ENCODE measurements at places on chromosomes 4 and X.

DNA sequence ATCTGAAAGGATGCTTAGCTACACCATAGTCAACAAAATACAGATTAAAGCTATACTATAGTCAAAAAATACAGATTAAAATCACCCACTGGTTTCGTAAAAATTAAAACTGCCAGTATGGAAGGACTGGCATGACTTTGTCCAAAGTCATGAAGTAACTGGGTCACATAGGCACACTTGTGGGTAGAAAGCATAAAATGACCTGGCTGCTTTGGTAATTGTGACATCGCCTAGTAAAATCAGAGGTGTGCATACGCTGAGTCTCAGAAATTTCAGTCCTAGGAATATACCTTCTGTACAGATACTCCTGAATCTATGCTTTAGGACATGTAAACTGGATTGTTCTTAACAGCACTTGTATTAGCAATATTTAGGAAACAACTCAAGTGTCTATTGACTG is 28.1 kb downstream of the CLNK start:
- no peak for DNase-seq

DNA sequence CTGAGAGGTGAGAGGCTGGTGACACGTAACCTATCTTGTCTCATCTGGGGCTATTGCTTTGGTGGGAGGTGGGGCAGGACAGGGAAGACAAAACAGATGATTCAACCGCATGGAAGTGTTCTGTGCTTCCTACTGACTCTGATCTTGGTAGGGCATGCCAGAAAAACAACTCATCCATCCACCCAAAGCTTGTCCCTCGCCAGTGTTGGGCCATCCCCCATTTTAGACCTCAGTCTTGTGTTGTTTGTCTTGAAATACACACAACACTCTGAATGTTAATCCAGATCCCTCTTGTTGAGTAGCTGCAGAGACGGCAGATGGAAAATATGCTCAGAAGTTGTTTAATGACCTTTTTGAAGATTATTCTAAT is 377 bp downstream of the CHRNA9 start:
- DNase-seq, result no peak

GRCh38 chr4:123994917-123995316 is 598.3 kb downstream of the SPRY1 start:
- DNase-seq, result no peak

GRCh38 chr4:139933541-139933940 is 220.4 kb downstream of the MAML3 start:
- DNase-seq, result no peak

DNA sequence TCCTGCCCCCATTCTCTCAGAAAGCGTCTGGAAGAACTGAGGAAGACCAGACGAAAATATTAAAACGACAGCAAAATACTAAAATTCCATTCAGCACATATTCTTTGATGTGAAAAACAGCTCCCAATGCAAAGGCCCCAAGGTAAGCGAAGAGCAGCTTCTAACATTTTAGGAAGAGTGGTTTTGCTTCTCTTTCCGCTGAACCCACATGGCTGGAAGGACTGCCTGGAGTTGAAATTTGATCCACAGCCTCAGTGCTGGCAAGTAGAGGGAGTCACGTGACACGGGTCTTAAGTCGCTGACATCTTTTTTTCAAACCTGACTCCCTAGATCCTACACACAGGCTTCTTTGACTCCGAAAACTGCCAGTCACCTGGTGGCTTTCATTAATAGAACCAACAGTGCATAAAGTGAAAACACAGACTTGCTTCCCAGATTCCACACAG is at the start of gene FAM13A:
Gene FAM13A (minus strand): TSS at position 233 of the 446 bp plus-strand sequence. CDS start 221 bp downstream, at position 12.
- DNase-seq, result peak; percentile 14

DNA sequence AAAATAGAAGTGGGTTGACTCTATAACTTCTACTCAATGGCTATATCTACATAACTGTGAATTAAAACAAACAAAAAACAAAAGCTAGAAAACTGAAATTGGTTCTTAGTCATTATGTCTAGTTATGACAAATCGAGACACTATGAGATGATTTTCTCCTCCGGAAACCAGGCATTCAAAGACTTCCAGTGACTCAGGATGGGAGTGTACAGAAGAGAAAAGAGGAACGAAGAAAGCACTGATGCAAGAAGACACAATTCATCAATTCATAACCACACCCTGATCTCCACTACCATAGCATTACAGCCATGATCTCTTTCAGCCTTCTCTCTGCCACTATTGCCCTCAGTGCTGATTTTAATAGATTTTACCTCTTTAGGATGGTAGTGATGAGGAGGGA is 253.6 kb downstream of the CBLL2 start:
- DNase-seq, result no peak

DNA sequence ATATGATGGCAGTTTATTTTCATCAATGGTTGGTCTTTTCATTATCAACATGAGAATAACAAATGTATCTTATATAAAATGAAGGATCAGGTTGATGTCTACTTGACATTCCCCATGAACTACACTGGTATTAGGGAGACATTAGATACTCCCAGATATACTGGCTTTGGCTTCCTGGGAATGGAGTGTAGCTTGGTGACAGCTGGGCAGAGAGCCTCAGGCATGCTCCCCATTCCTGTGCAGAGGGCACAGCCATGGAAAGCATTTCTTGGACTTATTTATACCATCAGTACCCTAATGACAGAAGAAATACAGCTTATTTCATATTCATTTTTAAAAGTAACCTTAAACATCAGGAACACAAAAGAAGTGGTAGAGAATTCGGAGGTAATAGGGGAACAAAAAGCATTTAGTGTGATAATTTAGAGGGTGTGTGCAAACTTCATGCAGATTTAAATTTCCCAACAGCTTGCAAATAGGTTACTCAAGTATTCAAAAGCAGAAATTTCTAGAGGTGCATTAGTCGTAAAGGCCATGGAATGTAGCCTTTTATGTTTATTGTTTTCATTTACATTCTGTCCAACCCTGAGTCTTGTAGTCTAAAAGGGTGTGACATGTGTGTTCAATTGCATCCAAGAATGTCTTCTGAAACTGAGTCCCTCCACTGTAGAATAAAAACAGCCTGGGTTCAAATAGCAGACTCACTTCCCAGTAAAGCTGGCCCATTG is 573.8 kb downstream of the KCNIP4 start:
- no peak for DNase-seq

GRCh38 chrX:17024886-17025285 is 78.4 kb downstream of the REPS2 start:
- DNase-seq, result no peak

- DNase-seq, result no peak
Observed at GRCh38 chr4:104818579-104818978, 323.9 kb upstream of the CXXC4 start.

DNA sequence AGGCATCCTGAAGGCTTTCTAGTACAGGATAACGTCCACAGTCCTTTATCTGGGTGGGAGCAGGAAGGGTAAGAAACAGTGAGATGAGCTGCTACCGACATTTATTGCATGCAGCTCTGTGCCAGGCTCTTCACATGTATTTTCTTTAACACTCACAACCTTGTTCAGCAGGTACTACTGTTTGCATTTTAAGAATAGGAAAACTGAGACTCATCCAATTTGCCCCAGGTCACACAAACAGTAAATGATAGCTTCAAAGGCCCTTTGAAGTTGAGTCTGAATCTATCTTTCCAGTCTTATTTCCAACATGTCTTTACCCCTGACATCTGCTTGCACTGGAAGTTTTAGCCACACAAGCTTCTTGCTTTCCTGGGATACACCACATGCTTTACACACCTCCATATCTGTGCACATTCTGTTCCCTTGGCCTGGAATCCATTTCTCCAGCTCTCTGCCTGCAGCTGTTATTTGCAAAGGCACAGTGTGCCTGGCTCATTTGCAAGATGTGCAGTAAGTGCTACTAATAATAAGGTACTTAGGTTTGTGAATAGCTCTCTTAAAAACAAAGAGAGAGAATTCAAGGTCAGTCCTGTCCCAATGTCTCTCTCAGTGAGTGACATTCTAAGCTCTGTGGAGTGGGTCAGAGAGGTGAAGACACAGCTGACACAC is 61.2 kb downstream of the METTL14 start:
- DNase-seq, result no peak

- DNase-seq, result no peak
Observed at GRCh38 chr4:159496248-159496647, 393.4 kb downstream of the RAPGEF2 start.

GRCh38 chr4:136796953-136797352 is 735.3 kb downstream of the PCDH18 start:
- no peak for DNase-seq

Measured in frontal cortex (tissue), 4 donors.